Muscle of arm (tissue), 14 donors: ENCODE measurements at places on chromosomes 2 and 18.

DNA sequence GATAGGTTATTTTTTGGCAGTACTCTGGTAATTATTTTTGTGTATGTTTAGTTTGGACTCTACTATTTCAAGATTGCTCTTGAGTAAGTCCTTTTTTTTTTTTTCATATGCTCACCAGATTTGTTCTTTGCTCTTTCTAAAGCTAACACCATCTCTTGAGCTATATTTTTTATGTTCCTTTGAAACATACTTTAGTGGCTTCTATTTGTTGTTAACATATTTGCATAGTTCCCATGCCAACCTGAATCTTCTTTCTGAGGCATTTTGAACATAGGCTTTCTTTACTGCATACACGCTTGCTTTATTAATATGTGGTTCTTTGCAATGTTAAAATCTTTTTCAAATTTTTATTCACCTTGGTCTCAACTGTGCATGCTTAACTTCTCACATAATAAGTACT, 1644.9 kb downstream of the SUCLG1 start:
- DNase-seq: no peak

GRCh38 chr2:170554278-170554955, 160.7 kb upstream of the SP5 start:
- DNase-seq: peak; percentile 6

- peak; percentile 48 for DNase-seq
Observed at GRCh38 chr2:85131116-85131515, 2.1 kb upstream of the TCF7L1 start.

DNA sequence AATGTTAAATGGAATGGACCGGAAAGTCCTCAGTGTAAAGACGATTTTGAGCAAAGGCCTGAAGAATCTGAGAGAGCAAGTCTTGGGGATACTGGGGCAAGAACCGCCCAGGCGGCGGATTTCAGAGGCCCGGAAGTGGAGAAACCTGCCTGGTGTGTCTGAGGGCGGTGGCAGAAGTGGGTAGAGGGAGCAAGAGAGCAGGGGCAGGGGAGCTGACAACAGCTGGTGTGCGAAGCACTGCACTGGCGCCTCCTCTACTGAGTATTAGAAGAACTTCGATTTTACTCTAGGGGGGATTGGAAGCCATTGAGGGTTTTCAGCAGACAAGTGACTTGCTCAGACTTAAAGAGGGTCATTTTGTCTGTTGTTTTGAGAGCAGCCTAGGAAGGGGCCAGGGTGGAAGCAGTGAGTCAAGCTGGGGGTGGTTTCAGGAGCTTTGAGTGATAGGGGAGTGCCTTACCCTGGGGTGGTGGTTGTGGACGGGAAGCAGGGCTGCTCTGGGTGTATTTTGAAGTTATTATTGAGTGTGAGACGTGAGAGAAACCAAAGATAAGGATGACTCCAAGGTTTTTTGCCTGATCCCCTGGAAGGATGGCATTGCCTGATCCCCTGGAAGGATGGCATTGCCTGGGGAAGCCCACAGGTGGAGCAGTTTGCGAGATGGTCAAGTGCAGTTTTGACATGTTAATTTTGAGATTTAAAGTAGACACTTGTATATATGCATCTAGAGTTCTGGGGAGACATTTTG, 52.5 kb downstream of the ZNF236 start:
- DNase-seq: no peak

- no peak for DNase-seq
Observed at GRCh38 chr2:208489687-208490086, 83.1 kb downstream of the PTH2R start.

- DNase-seq: no peak
Observed at GRCh38 chr18:13389491-13390131, 171.1 kb downstream of the LDLRAD4 start.

GRCh38 chr2:75390169-75390568, 170.6 kb downstream of the EVA1A start:
- DNase-seq: no peak

DNA sequence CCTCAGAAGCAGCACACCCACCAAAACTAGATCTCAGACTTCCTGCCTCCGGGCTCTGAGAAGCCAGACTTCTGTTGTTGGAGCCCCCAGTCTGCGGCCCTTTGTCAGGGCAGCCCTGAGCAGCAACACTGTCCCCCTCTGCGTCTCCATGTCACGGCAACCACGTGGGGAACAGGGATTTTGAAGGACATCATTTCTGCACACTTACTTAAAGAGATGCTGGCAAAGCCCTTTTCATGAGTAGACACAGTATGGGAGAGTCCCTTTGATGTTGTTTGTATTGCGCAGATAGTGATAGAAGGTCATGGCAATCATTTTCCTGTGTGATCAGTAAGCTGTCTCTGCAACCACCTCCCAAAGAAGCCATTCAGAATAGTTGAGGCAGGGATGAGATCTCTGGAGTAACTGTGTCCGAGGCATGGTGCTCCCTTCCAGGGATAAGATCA, 69.1 kb upstream of the ID2 start:
- no peak for DNase-seq

GRCh38 chr2:31457651-31458050, 43.1 kb upstream of the XDH start:
- no peak for DNase-seq

GRCh38 chr2:69605284-69605683, 38.3 kb downstream of the AAK1 start:
- no peak for DNase-seq

DNA sequence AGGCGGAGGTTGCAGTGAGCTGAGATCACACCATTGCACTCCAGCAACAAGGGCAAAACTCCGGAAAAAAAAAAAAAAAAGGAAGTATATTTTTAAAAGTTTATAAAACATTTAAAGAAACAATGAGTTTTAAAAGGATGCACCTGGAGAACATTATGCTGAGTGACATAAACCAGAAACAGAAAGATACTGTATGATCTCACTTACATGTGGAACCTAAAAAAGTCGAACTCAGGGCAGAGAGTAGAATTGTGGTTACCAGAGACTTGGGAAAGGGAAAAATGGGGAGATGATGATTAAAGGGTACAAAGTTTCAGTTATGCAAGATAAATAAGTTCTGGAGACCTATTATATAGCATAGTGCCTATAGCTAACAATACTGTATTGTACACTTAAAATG, 52.8 kb upstream of the RTN4 start:
- DNase-seq: no peak

DNA sequence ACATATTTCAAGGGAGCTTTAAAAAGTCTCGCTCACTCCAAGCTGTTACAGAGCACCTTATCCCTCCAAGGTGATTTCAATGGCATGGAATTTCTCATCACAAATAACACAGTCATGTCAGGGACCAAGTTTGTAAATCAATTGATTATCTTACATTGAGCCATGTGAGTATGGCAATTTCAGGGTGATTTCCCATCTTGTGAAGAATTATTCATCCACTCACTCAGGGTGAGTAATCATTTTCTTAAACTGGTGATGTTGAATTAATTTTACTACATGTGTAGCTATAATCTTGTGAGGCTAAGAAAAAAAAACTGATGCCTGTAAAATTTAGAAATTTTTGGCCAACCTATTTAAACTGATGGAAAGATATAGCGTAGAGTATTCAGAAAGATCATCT, 3.3 kb upstream of the ABCA12 start:
- no peak for DNase-seq

DNA sequence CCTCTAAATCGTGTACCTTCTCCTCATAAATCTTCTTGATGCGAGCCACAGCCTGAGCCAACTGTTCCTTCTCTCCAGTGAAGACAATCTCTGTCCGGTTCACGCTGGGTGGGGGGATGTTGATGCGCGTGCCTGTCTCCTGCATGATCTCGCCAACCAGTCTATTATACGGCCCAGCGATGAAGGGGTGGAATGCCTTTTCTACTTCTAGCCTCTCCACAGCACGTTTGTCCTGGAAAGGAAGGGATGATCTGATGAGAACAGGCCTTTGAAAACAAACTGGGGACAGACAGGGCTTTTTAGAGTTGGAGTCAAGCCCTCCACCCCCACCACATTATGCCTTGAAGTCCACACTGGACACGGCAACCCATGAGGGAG, 59.3 kb downstream of the HDLBP start:
- DNase-seq: no peak

- DNase-seq: no peak
Observed at GRCh38 chr2:181781078-181781786, 100.9 kb upstream of the NEUROD1 start.

GRCh38 chr2:96065381-96065930, 30.7 kb upstream of the GPAT2 start:
- DNase-seq: no peak

GRCh38 chr2:48900321-48901014, 144.9 kb upstream of the LHCGR start:
- no peak for DNase-seq

- no peak for DNase-seq
Observed at GRCh38 chr2:44389895-44390294, 28.1 kb downstream of the CAMKMT start.

DNA sequence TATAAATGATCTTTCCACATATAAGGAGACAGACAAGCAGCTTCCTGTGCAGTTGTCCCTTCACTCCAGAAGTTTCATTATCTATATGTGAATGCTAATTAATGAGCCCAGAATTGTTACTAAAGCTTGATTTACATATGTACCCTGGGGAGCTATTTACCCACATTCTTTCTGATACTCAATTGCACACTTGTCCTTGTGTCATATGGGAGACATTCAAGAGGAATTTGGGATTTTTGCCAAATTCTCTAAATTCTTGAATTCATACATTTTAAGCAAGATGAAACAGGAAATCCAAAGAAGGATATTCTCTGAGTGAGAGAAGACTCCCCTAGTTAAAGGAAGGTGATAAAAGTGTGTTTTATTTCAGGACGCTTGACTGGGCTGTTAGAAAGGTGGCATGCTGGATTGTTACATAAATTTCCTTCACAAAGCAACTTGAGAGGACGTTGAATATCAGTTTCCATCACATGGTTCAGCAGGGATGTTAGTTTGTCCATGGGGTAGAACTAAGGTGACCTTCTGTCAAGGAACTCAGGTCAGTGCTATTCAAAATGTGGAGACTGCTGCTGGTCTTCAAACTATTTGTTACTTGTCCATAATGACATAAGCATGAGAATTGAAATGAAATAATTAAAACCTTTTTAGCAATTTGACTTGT, 368.2 kb downstream of the IRS1 start:
- DNase-seq: no peak

- no peak for DNase-seq
Observed at GRCh38 chr2:101949304-101949703, 42.5 kb upstream of the IL1R2 start.

GRCh38 chr2:45131587-45131986, 122.3 kb upstream of the SIX2 start:
- DNase-seq: no peak

- no peak for DNase-seq
Observed at GRCh38 chr18:62812242-62812641, 96.9 kb downstream of the PHLPP1 start.

DNA sequence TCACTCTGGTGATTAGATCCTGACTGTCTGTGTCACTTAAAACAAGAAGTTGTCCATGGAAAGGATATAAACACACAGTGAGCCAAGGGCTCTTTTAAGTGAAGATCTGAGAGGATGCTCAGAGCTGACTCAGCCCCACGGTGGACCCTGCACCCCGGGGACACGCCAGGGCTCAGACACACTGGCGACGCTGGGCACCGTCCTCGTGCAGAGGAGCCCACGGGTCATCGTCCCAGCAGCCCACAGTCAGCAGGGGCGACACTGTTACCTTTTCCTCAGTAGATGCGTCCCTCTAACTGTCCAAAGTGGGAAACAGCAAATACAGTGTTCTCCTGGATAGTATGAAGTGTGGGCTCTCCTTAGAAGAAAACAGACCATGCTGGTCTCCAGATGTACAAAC, 225.6 kb downstream of the HDAC4 start:
- no peak for DNase-seq

DNA sequence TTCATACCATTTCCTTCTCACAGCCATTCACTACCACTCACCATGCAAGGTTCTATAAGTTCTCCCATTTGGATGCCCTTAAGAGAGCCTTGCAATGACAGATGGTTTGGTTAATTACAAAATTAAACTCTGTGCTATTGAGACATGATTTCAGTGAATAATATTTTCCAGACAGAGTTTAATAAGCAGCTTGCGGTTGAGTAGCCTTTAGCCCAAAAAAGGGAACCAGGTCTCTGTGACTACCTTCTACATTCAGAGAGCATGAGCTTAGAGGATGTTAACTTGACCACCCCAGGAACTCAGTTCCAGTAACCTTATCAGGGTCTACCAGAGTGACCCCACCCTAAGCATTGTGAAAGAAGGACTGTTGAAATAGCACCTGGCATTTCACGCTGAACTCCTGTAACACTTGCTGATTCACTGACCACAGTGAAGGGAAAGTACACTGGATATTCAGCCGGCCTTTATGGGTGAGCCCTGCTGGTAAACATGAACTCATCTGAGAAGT, 1173.1 kb upstream of the ZEB2 start:
- DNase-seq: no peak

DNA sequence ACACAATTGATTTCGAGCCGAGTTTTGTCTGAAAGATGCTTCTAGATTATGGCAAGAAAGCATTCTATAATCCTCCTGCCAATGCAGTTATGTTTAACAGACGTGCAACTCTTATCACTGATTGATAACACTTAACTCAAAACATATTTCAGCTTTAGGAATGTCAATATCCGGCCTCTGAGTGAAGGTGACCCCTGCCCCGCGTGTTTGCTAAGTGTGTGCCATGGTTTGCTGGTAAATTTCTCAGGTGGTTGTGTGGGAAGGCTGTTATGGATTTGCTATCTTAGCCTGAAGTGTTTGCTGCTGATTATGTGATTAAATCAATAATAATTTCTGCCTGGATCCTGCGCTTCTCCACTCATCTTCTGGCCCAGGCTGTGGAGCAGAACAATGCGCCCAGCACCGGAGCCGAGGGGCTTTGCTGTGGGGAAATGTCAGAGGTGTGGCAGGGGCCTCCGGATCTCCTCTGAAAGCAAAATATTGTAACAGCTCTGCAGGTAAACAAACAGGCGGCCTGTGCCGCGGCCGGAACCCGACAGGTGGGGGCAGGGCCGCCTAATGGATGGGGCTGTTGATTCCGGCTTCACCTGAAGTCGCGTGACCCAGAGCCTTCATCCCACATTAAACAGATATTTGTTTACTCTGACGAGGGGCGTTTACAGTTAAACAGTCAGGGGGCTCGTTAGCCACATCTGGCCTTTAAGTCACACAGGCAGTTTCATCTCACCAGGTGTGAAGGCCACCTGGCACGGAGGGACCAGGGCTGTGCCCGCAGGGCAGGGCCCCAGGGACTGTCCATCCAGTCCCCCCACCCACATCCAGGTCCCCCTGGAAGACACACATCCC, 210.7 kb upstream of the SALL3 start:
- no peak for DNase-seq

GRCh38 chr18:6249788-6250187, 164.9 kb downstream of the L3MBTL4 start:
- no peak for DNase-seq
